ENCODE measurements at places on chromosomes 12 and 14.

- peak; percentile 52 for DNase-seq
Measured at GRCh38 chr12:110281549-110282299, 677 bp downstream of the ATP2A2 start.

DNA sequence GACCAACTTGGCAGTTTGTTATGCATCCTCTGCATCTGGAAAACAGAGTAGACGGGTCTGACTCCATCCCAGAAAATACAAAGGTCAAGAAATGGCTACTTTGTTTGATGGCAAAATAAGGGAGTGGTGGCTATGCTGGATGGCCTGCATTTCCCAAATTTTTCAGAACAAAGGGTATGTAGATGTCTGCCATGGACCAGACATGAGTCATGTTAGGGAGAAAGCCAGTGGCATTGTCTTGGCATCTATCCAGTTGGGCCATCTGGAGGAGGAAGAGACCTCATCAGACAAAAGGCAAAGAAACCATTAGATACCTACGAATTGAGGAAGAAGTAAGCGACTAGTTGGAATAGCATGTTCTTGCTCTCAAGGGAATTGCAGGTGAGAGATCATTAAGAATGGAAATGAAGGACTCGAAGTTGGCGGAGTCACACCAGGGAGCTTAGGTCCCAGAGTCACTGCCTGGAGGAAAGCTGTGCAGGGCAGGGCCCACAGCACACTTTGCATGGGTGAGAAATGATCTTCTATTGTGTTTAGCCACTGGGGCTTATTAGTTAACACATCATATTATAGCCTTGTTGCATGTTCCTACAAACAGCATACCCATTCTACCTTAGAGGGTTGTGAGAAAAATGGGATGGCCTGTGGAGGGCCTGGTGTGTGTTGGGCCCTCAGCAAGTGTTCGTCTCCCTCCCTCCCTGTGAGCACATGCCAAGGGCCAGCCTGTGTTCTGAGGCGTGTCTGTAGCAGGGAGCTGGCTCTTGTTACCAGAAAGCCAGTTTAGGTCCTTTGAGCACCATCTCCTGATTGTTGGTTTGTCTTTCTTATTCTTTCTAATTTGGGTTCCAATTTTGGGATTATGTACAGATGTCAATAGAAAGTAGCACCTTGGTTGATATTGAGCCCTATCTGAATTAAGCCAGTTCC, 119.4 kb downstream of the KTN1 start:
- no peak for DNase-seq

- DNase-seq, result peak; percentile 83
Measured at GRCh38 chr14:54447231-54447692, 6.1 kb upstream of the CNIH1 start.

DNA sequence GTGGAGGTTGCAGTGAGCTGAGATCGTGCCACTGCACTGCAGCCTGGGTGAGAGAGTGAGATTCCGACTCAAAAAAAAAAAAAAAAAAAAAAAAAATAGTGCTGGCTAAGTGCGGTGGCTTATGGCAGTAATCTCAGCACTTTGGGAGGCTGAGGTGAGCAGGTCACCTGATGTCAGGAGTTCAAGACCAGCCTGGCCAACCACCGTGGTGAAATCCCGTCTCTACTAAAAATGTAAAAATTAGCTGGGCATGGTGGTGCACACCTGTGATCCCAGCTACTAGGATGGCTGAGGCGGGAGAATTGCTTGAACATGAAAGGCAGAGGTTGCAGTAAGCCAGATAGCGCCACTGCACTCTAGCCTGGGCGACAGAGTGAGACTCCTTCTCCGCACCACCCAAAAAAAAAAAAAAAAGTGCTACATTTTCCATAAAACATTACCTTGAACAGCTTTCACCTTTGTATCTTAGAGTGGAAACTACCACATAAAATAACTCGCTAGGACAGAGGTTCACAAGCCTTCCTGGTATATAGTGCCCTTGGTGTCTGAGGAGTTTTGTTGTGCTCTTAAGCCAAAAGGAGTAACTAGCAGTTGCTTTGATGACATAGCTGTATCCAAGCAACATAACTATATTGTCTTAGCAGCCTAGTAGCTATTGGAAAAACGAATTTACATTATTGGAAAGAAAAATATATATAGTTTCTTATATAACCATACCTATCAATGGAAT, 11.1 kb downstream of the PTGES3 start:
- DNase-seq, result no peak

DNA sequence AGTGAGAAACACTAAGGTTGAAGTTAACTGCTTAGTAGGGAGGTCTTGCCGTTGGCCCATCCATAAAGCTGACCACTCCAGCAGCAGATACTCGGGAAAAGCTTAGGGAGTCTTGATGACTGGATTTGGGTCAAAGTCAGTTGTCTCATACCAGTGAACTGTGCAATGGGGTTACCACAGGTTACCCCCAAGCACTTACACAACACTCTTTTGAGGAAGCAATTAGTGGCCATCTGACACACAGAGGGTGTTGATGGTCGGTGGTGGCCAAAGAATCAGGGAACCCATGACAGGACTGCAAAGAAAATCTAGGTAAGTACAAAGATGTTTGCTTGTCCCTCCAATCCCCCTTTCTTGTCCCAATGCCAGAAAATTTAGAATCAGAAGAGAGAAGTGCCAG, 410.2 kb downstream of the APAF1 start:
- no peak for DNase-seq

GRCh38 chr12:124632519-124632984, 65.1 kb upstream of the NCOR2 start:
- DNase-seq, result no peak

- peak; percentile 66 for DNase-seq
Measured at GRCh38 chr14:75881994-75882393, 99.8 kb downstream of the TGFB3 start.

DNA sequence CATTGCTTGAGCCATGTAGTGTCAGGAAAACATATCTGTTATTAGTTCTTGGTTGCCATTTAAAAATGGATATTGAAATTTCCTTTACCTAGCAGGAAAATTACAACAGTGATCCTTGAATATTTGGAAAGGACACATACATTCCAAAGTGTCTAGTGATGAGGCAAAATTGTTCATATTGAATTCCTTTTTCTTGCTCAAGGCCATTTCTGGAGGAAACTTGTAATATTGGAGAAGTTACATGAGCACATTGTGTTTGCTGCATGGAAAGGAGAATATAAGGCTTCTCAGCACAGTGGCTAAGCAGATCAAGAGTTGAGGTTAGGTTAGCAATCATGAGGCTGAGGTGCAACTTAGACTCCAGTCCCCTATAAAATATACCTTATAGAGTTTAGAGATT, 121.9 kb downstream of the PDE3A start:
- DNase-seq, result peak; percentile 66

All from iris pigment epithelial cell (primary cell).